ENCODE measurements at places on chromosomes 12 and 14.

- no peak for DNase-seq
Measured at GRCh38 chr12:44436756-44437155, 439.4 kb downstream of the NELL2 start.

GRCh38 chr12:120940799-120941198 is 36.6 kb upstream of the SPPL3 start:
- DNase-seq = no peak

DNA sequence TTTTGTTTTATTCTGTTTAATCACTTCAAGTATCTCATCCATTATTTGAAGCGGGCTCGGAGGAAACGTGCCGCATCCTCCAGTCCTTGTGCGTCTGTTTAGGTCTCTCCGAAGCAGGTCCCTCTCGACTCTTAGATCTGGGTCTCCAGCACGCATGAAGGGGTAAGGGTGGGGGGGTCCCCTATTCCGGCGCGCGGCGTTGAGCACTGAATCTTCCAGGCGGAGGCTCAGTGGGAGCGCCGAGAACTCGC is 311 bp upstream of the LGR5 start:
- no peak for DNase-seq

DNA sequence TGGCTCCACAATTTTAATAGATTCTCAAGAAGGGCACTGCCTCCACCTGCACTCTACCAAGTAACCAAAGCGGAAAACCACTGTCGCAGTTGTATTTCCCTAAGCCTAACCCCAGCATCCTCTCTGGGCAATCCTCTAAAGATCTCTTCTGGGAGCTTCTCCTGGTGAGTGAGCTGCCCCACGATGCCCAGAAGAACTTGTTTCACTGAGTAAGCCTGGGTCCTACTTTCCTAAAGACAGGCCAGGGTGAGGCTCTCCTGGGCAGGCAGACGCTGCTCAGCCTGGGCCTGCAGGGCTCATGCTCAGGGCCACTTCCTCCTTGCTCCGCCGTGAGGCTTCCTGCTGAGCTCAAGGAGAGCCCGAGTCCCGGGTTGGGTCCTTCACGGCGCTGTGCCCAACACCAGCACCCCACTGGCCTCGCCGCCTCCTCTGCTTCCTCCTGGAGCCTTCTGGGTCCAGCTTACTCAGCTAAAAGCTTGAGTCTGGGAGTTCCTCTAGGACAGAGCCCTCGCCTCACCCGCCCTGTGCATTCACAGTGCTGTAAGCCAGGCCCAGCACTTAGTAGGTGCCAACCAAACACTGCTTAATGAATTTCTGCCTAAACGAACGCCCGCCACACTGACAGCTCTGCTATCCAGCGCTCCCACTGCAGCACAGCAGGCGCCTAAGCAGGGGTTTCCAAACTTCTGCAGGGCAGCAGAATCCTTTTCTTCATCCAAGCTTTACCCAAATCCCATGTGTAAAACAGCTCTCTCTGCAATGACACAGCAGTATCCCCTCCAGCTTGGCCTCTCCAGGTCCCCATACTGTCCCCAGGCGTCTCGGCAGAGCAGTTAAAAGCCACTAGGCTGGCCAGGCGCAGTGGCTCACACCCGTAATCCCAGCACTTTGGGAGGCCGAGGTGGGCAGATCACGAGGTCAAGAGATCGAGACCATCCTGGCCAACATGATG is 5.7 kb downstream of the RAB35 start:
- no peak for DNase-seq

GRCh38 chr12:27754795-27755194 is 25.2 kb upstream of the KLHL42 start:
- DNase-seq = no peak

DNA sequence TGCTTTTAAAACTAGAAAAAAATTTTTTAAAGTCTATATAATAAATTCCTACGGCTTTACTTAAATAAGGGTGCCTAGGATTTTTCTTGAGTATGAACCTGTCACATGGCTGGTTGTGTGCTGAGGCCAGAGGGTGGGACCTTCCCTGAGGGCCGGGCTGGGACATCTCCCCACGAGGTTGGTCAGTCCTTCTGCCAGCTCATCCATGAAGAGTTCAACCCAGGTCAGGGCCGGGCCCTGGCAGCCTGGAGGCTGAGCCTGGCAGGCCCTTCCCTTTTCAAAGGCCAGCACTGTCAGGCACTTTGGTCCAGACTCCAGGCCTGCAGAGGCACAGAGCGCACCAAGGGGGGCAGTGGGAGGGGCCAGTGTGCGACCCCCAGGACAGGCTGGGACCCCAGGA is 31.7 kb downstream of the TNFAIP2 start:
- no peak for DNase-seq

- DNase-seq = no peak
Measured at GRCh38 chr12:105744371-105745058, 394.2 kb downstream of the NUAK1 start.

DNA sequence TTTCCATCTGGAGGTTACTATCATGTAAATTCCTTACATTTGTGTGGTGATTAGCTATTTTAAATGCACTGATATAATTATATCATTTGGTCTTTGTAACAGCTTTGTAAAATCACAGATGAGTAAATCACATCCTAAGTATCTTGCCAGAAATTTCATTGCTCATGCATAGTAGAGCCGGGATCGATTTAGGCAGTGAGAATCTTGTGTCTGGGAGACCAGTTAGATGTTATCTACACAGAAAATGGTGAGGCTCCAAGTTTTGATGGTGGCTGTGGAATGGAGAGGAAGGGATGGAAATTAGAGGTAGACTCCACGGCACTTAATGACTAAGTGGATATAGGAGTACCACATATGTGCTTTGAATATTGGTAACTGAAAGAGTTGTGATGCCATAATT is 156.3 kb downstream of the MSRB3 start:
- DNase-seq = no peak

DNA sequence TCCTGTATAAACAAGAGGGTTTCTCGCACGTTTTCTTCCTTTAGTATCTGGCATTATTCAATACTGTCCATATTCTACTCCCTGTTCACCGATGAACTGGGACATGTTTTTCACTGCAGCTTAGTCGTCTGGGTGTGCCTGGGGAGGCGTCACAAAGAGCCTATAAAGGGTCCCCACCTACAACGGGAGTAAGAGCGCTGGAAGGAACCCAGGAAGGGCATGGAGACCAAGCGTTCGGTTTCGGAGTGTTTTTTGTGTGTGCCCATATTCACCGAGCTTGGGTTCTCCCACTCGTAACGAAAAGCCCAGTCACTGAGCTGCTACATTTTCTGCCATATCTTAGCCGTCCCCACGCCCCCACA is 592 bp upstream of the USP15 start:
- no peak for DNase-seq

GRCh38 chr12:28865776-28866175 is 283.3 kb upstream of the FAR2 start:
- DNase-seq = no peak

DNA sequence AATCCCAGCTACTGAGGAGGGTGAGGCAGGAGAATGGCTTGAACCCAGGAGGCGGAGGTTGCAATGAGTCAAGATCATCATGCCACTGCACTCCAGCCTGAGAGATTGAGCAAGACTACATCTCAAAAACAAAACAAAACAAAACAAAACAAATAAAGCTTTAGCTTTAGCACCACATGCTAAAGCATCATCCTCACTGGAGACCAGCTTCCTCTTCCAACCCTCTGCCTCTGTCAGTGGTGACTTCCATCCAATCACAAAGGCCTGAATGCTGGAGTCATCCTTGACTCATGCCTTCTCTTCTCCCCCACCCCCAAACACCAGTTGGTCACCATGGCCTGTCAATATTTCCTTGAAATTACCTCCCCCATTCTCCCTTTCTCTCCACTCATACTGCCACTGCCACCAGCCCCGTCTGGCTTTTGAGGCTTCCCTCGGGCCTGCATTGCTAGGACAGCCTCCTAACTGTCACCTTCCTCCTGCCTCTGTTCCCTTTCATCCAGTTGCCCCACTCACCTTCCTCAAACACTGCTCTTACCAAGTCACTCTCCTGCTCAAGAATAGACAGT is 1.4 kb downstream of the ZNF385A start:
- no peak for DNase-seq

- DNase-seq = no peak
Measured at GRCh38 chr12:34348836-34349672, 326.8 kb downstream of the ALG10 start.

- no peak for DNase-seq
Measured at GRCh38 chr14:92203116-92203515, 81.3 kb downstream of the CPSF2 start.

DNA sequence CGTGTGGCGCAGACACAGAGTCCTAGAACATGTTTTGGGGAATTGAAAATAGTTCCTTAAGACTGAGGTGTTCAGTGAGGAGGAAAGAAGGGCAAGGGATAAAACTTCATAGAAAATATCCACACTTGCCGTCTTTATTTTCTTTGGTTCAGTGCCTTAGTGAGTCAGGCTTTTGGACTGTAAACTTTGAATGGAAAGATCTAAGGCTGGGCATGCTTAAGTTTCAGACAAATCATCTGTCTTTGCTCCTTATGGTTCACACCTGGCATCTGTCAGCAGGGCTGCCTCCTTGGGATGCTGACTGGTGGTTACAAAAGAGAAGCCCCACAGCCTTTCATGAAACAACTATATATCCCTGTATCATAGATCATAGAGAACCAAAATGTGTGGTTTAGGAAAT is 136.3 kb upstream of the PRICKLE1 start:
- DNase-seq = no peak

GRCh38 chr12:57237596-57237931 is 8.1 kb downstream of the SHMT2 start:
- DNase-seq = no peak

DNA sequence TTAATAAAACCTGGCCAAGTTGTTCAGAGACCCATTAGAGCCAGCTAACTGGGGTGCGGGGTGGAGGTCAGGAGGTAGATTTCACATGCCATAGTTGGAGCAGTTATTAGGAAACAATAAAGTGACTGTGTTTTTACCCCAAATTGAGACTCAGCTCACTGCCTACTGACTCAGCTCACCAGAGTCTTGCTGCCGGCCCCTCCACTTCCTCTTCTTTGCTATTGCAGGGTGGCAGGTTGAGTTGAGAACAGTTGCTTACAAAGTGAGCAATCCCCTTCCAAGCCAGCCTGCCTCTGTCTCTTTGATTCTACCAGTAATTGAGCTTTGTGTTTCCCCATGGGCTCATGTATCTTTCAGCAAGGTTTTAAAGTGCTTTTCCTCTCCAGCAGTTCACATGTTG is 12.9 kb downstream of the ST8SIA1 start:
- no peak for DNase-seq

- no peak for DNase-seq
Measured at GRCh38 chr14:50025776-50026175, 90.6 kb downstream of the VCPKMT start.

- no peak for DNase-seq
Measured at GRCh38 chr12:106782619-106783018, 8.1 kb downstream of the RIC8B start.

DNA sequence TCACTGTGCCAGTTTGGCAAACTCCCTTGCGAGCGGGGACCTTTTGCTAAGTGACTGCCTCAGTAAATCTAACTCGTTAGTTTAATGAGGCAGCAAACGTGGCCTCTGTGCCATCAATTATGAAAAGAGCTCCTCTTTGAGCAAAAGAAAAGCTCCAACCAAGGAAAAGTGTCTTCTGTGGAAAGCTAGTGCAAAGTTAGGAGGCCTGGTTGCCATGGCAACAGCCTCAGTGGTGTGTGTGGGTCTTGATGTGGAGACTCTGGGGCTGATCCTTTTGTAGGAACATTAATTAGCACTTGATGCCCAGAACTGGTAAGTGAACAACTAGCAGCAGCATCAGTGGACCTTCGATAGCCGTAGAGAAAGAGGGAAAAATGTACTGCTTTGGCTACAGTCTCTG is 145.7 kb downstream of the CHST11 start:
- DNase-seq = no peak

DNA sequence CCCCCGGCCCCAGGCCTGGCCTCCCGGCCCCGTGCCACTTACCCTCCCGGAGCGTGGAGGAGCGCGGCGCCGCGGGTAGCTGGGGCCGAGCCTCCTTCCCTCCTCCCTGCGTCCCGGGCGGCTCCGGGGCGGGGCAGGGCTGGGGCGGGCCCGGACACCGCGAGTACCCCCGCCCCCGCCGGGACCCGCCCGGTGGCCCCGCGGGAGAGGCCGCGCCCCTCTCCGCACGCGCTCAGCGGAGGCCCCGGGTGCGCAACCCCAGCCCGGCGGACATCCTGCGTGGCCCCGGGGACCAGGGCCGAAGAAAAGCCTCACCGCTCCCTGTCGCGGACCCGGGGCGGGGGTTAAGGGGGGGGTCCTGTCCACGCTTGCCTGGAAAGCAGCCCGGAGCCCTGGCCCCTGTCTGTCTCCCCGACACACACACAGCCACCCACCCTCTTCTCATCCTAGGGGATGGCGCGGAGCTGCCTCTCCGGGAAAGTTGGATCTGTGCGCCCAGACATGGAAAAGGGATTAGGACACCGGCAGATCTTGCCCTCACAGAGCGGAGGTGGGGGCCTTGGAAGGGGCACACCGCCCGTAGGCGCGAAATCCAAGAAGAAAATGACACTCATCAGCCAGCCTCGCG is at the start of gene SYNE3:
Gene SYNE3, minus strand, starts transcription at position 97 of the 628 bp plus-strand sequence. CDS start 40,829 bp downstream, outside the sequence.
- no peak for DNase-seq

GRCh38 chr12:8697120-8697475 is 693 bp upstream of the RIMKLB start:
- no peak for DNase-seq

GRCh38 chr12:69513297-69513696 is 43.1 kb downstream of the FRS2 start:
- DNase-seq = no peak

DNA sequence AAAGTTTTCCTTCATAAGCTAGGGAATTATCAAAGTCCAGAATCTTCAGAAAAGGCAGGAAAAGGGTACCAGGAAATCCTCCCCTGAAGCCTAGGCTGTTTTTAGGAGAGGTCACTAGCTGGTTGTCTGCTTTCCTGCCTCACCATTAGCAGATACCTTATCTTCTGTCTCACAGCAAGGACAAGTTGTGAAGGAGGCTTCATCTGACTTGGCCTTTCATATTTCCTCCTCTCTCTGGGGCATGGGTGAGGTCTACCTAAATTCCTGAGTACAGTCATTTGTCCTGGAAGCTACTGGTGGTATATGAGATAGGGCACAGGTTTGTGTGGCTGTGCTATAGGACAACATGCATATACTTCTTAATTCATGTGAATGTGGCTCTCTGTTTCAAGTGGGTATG is 2.3 kb downstream of the FOXJ2 start:
- no peak for DNase-seq

DNA sequence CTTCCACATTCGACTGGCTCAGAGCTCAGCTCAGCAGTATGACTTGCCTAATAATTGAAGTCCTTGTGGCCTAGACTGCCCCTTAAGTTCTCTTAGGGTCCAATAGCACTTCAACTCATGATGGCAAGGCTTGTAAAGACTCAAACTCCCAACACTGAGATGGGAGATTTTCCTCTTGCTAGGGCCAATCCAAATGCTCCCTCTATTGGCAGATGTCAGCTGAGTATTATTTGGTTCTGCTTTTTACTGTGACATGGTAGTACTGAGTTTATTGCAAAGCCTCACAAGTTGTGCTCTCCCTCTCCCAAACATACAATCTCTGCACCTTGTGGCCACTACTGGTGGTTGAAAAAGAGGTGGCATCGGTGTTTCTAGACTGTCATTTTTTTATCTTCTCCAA is 164.2 kb downstream of the ALG10 start:
- no peak for DNase-seq
